GM13977 (cell line): ENCODE measurements at places on chromosomes 6 and 20.
A peak's percentile ranks its signal among the peaks of the same experiment; 100 is the strongest.

DNA sequence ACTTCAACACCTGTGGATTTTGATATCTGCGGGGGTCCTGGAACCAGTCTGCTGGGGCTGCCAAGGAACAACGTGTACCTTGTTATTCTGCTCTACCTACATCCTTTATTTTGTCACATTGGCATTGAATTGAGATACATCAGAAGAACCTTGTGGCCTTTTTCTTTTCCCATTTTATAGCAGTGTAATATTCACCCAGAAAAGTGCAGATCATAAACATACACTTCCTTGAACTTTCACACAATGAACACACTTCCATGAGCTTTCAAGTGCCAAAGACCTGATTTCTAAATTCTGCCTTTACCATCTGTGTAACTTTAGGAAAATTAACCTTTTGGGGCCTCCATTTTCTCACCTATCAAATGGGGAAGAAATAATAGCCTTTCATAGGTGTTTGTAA is 29.9 kb upstream of the RREB1 start:
- no peak for DNase-seq

DNA sequence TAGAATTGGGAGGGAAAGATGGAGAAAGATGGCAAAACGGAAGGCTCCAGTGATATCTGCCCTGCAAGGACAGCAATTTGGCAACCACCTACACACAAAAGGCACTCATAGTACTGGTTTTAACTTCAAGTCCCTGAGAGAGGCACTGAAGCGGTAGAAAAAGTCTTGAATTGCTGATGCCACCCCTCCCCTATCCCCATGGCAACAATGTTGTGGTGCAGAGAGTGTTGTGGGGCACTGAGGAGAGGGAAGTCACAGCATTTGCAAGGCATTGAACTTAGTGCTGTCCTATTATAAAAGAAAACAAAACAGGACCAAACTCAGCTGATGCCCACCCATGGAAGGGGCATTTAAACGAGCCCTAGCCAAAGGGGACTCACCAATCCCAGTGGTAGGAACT is 343.7 kb downstream of the HAO1 start:
- DNase-seq, result no peak

DNA sequence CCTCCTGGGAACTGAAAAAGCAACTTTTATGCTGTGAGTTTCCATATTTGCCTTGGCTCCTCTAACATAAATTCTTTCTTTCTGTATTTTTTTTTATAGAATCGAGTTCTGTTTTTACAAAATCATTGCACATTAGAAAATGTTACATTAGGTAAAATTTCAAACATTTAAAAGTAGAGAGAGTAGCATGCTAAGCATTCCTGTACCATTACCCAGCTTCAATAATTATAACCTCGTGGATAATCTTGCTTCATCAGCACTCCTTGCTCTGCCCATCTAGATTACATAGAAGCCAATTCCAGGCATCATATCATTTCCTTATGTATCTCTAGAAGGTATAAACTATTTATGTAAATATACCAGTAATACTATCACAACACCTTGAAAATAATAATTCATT is 15.4 kb upstream of the FBXO30 start:
- DNase-seq, result no peak

DNA sequence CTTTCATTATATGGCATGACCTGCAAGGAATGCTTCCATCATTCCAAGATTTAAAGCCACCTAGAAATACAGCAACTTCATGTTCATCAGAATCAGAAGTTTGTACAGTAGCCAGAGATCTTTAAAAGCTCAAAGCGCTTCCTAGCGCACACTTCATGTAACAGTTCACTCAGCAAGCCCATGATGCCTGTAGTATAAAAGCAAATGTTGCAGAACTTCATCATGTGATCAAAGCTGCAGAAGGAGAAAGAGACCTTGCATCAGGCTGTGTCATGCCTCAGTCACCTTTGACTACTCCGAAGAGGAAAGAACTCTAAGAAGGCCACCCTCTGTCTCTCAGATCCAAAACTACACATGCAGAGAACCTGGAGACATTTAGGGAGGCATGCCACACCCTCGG is 78.5 kb downstream of the AGPAT4 start:
- DNase-seq, result no peak

DNA sequence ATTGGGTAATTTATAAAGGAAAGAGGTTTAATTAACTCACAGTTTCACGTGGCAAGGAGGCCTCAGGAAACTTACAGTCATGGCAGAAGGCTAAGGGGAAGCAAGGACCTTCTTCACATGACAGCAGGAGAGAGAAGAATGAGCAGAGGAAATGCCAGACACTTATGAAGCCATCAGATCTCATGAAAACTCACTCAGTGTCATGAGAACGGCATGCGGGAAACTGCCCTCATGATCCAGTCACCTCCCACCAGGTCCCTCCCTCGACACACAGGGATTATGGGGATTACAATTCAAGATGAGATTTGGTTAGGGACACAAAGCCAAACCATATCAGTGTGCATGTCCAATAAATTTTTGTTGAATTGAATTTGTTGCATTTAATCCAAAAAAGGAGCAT is 52.0 kb downstream of the ECT2L start:
- DNase-seq, result no peak

DNA sequence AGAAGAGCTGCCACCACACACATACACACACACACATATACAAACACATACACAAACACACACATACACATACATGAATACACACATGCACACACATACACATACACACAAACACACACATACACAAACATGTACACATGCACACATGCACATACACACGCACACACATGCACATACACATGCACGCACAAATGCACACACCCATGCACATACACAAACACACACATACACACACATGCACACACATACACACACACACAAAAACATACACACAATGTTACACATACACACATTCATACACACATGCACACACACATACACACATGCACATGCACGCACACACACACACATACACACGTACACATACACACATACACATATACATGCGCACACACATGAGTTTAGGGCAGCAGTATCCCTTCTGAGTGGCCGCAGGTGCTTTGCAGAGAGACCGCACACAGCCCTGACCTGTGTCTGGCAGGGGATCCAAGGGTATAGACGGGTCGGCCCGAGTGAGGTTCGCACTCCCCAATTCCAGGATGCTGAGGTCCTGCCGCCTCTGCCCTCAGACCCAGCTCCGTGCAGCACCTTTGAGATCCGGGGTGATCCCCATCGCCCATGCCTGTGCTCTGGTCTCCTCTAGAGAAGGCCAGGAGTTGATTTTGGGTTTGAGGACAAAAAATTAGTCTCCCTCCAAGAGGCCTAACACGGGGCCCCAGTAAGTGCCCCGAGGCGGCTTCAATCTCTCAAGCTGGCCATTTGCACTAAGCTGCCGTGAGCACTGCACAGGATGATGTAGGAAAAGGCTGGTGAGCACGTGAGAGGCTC is 56.8 kb downstream of the TMEM242 start:
- no peak for DNase-seq

GRCh38 chr20:17655865-17656479 is 26.1 kb downstream of the RRBP1 start:
- no peak for DNase-seq

- no peak for DNase-seq
Observed at GRCh38 chr6:70380252-70380651, 33.1 kb upstream of the FAM135A start.

GRCh38 chr20:12838261-12838866 is 170.4 kb upstream of the SPTLC3 start:
- DNase-seq, result no peak

DNA sequence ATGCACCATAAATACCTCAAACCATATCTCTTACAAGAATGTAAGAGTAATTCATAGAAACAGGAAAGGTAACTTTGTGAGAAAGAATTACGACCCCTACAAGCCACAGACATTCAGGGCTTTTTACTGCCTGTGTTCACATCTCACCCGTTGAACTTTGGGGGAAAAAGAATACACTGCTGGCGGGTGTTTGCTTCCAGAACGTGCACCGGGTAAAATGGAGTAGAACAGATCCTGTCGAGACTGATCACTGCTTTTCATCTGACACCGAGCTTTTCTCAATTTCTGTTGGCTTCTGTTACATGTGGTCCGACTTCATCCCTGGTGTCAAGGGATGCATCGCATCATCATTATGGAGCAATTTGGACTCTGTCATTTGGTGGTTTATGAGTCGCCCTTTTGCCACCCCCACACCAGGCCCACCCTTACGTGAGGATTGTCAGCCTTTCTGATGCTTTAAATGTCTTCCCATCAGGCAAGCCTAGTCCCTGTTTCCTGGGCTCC is 219.2 kb upstream of the ZFP64 start:
- no peak for DNase-seq

DNA sequence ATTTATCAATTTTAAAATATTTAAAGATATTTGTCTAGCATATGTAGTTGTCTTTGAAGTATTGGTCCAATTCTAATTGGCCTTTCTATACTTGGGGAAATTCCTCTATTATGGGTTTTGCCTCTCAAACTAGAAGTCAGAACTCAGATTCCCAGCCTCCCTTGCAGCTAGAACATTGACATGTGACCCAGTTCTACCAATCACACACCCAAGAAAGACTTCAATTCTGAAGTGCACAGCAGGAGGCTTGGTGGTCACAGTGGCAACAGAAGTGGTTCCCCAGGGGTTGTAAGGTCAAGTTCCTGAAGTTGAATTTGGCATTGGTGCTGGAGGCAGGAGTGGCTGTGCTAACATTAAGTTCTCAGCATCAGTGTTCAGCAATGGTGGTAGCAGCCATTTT is 14.8 kb upstream of the FKBP5 start:
- DNase-seq, result no peak

DNA sequence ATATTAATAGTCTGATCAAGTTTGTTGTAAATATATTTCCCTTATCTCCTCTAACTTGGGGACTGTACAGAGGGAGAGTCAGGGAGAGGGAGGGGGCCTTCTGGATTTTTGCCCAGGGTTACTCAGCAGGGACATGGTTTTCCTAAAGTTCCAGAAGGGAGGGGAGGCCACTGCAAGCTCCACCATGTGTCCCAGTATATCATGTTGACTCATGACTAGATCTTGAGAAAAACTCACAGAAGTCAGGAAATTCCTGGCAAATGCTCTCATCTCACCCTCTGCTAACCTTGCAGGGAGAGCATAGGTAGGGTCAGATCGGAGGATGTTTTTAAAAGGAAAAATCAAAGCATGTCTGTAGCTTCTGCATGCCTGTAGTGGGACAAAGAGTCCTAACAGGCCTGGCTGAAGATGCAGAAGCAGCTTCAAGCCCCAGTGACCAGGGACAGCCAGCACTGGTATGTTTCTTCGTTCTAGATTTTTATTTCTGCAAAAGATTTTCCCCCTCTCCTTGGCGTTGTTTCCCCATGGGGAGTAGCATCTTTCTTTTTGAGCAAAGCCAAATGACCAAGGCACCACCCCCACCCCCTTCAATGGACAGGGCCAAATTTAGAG is 272.9 kb upstream of the SUPT3H start:
- DNase-seq, result no peak

- peak; percentile 4 for DNase-seq
Observed at GRCh38 chr6:128327890-128328289, 192.5 kb downstream of the PTPRK start.
